Lower lobe of right lung (tissue), 2 donors: ENCODE measurements at places on chromosomes 3 and 15.

DNA sequence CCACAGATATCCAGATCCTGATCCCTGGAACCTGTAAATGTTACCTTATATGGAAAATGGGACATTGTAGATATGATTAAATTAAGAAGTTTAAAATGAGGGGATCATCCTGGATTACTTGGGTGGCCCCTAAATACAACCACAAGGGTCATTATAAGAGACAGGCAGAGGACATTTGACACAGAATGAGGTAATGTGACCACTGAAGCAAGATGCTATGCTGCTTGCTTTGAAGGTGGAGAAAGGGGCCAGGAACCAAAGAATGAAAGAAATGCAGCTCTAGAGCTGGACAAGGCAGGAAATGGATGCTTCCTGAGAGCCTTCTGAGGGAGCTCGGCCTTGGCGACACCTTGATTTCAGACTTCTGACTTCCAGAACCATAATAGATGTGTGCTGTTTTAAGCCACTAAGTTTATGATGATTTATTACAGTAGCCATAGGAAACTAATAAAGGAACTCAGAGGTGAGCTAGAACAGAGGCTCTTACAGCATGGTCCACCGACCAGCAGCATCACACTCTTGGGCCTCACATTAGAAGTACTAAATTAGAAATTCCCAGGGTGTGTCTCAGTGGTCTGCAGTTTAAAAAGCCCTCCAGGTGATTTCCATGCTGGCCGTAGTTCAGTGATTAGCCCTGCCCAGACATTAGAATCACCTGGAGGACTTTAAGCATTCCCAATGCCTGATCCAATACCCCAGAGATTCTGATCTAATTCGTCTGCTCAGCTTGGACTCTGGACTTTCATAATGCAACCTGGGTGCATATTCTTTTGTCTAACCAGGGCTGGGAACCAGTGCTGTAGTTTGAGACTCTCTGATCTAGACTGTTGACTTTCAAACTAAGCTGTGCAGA lies 7.5 kb downstream of the COLQ start:
- no peak overlapping the region for H3K4me3 ChIP-seq
- no peak for DNase-seq
- peaks cover 13% of the 10 kb centered on the region for H3K4me1 ChIP-seq
- H3K27ac ChIP-seq, result no peak overlapping the region
- no peaks in the 10 kb centered on the region for H3K27me3 ChIP-seq
- no peaks in the 10 kb centered on the region for H3K36me3 ChIP-seq

DNA sequence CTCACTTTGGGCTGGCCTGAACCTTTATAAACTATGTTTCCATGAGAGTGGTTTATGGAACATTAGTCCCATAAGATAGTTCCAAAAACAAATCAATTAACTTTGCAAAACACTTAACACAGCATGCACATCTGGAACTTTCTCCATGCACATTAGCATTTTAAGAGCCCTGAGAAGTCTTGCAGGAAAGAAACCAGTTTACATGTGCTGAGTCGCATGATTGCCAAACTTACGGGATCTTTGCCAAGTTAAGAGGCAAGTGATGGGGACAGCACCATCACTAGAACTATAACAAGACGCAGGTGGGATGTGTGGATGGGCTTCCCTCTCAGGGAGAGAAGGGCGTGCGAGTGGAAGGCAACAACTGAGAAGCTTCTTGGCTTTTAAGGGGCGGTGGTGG lies 20.7 kb downstream of the ADAMTS9 start:
- no peak for DNase-seq
- no peaks in the 10 kb centered on the region for H3K36me3 ChIP-seq
- no peaks in the 10 kb centered on the region for H3K27me3 ChIP-seq
- no peak overlapping the region for H3K4me3 ChIP-seq

- H3K4me3 ChIP-seq, result peak overlapping the region; percentile 72
- no peaks in the 10 kb centered on the region for H3K27me3 ChIP-seq
- peaks cover 6% of the 10 kb centered on the region for H3K4me1 ChIP-seq
- H3K27ac ChIP-seq, result peak overlapping the region; percentile 92
- no peaks in the 10 kb centered on the region for H3K36me3 ChIP-seq
Measured at GRCh38 chr3:107430996-107431245, 53.7 kb downstream of the CCDC54 start.

GRCh38 chr3:52428151-52429005 lies 16.5 kb downstream of the SEMA3G start:
- H3K27me3 ChIP-seq, result no peaks in the 10 kb centered on the region
- H3K27ac ChIP-seq, result peak overlapping the region; percentile 46
- no peaks in the 10 kb centered on the region for H3K36me3 ChIP-seq
- DNase-seq, result no peak
- H3K4me3 ChIP-seq, result no peak overlapping the region

GRCh38 chr15:78666010-78666409 lies 25.0 kb upstream of the CHRNB4 start:
- no peak for DNase-seq
- no peaks in the 10 kb centered on the region for H3K27me3 ChIP-seq
- no peaks in the 10 kb centered on the region for H3K4me1 ChIP-seq
- no peak overlapping the region for H3K27ac ChIP-seq
- H3K4me3 ChIP-seq, result no peak overlapping the region
- no peaks in the 10 kb centered on the region for H3K36me3 ChIP-seq

DNA sequence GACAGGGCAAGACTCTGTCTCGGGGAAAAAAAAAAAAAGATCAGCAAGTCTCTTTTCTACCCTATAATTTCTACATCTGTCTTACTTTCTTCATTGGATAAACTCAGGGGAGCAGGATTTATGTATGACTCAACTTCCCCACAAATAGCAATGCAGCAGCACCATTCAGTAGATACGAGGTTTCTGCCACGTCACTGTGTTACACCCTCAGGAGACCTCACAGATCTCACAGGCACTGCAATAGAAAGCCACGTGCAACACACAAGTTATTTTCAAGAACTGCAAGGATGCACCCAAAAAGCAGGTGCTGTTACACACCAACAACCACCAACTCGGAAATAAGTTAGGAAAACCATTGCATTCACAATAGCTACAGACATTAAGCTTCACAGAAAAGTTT lies 30.2 kb downstream of the TSPAN3 start:
- H3K4me1 ChIP-seq, result peaks cover 4% of the 10 kb centered on the region
- no peaks in the 10 kb centered on the region for H3K27me3 ChIP-seq
- no peak for DNase-seq
- H3K36me3 ChIP-seq, result peaks cover 53% of the 10 kb centered on the region
- no peak overlapping the region for H3K27ac ChIP-seq

- peaks cover 16% of the 10 kb centered on the region for H3K4me1 ChIP-seq
- no peak overlapping the region for H3K27ac ChIP-seq
- H3K36me3 ChIP-seq, result peaks cover 3% of the 10 kb centered on the region
- DNase-seq, result no peak
Measured at GRCh38 chr3:182810574-182811268, 17.4 kb downstream of the ATP11B start.

DNA sequence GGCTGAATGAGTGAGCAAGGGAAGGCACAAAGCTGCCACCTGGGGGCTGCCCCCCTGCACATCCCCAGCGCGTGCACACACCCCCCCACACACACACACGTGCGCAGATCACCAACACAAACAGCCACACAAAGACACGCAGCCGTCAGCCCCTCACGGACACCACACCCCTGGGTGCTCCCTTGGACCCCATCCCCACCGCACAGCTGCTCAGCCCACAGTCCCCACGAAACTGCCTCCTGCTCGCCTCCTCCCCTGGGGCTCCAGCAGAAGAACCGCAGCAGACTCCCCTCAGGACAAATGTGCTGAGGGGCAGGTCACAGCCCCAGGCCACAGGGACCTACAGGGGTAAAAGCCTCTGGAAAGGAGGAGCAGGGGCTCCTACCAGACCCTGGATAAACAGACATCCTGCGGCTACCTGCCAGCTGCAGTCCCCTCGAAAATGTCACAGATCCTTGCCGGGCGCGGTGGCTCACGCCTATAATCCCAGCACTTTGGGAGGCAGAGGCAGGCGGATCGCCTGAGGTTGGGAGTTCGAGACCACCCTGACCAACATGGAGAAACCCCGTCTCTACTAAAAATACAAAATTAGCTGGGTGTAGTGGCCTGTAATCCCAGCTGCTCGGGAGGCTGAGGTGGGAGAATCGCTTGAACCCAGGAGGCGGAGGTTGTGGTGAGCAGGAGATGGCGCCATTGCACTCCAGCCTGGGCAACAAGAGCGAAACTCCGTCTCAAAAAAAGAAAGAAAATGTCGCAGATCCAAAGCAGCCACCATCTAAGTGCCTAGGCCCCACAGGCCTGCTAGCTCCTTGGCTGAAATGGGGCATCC lies 6.5 kb downstream of the TWF2 start:
- H3K36me3 ChIP-seq, result peaks cover 72% of the 10 kb centered on the region
- H3K27ac ChIP-seq, result no peak overlapping the region
- DNase-seq, result peak; percentile 39
- H3K27me3 ChIP-seq, result no peaks in the 10 kb centered on the region
- H3K4me3 ChIP-seq, result no peak overlapping the region
- H3K4me1 ChIP-seq, result peaks cover 33% of the 10 kb centered on the region

GRCh38 chr3:3578718-3579117 lies 220.5 kb upstream of the LRRN1 start:
- no peak for DNase-seq
- no peak overlapping the region for H3K4me3 ChIP-seq
- no peaks in the 10 kb centered on the region for H3K27me3 ChIP-seq

GRCh38 chr15:39580485-39581241 lies at the start of gene THBS1:
TSS of gene THBS1 (plus strand) at chr15:39581079. CDS start at chr15:39581858, 779 bp downstream.
- peaks cover 46% of the 10 kb centered on the region for H3K4me1 ChIP-seq
- H3K27ac ChIP-seq, result peak within 1 kb of the TSS; percentile 94
- H3K4me3 ChIP-seq, result peak within 1 kb of the TSS; percentile 67
- peaks cover 36% of the 10 kb centered on the region for H3K36me3 ChIP-seq
- peak; percentile 92 for DNase-seq
- no peaks in the 10 kb centered on the region for H3K27me3 ChIP-seq

DNA sequence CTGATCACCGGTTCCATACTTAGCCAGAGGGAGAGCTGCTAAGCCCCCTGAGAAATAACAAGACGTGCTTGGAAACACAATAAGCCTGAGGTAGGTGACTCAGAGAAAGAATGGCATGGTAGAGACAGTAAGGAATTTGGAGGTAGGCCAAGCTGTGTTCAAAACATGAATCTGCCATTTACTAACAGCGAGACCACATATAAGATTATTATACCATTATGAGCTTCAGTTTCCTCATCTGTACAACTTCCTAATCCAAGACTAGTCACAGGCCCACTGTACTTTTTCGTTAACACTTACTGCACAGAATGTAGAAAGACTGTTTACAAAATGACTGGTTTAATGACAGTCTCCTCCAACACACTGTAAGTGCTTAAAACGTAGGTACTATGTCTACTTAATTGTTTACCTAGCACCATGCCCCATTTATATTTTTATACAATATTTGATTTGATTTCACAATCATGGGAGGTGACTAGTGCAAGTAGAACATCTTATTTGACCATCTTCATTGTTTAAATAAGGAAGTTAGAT lies 25.7 kb downstream of the ATOSA start:
- H3K27me3 ChIP-seq, result no peaks in the 10 kb centered on the region
- H3K4me3 ChIP-seq, result no peak overlapping the region
- peak overlapping the region; percentile 38 for H3K27ac ChIP-seq
- peaks cover 56% of the 10 kb centered on the region for H3K4me1 ChIP-seq
- H3K36me3 ChIP-seq, result peaks cover 29% of the 10 kb centered on the region

DNA sequence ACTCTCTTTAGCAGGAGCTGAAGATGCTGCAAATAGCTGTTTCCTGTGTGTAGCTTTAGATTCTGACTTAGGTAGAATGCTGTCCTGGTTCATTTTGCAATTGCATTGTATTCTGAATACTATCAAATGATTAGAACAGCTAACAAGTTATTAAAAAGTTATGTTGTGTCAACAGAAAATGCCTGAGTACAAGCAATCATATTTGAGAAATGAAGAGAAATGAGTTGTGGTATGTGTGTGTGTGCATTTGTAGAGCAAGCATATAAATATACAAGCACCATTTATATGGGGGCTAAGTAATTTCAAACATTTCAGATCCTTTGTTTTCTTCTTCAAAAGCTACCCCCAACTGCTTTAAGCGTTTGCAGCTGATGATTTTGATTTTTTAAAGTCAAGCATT lies 7.8 kb downstream of the ZIC1 start:
- DNase-seq, result no peak
- H3K4me1 ChIP-seq, result peaks cover 21% of the 10 kb centered on the region
- no peak overlapping the region for H3K27ac ChIP-seq
- no peak overlapping the region for H3K4me3 ChIP-seq
- peaks cover 98% of the 10 kb centered on the region for H3K27me3 ChIP-seq
- H3K36me3 ChIP-seq, result no peaks in the 10 kb centered on the region

DNA sequence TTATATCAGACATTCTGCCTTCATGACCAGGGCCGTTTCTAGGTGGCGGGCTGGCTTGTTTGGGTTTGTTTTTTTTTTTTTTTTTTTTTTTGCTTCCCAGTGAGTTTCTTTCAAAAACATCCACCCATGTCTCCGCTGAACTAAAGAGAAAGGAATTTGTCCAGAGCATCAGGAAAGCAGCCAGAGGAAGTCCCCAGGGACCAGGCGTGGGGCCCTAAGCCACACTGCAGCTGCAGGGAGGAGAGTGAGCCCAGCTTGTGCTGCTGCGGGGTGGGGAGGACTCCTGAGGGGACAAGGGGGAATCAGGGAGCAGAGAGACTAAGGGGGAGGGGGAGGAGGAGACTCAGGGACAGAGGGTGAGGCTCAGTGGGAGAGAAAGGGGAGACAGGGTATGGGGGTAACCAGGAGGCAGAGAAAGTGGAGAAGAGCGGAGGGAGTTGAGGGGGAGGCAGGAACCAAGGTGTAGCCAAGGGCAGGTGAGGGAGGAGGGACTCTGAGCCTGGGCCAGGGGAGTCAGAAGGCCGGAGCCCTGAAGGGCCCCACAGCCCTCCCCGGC lies 49.5 kb downstream of the CYP11A1 start:
- H3K36me3 ChIP-seq, result no peaks in the 10 kb centered on the region
- no peak for DNase-seq
- H3K27ac ChIP-seq, result no peak overlapping the region
- H3K4me3 ChIP-seq, result no peak overlapping the region

GRCh38 chr3:2468816-2469215 lies 370.1 kb downstream of the CNTN4 start:
- no peaks in the 10 kb centered on the region for H3K4me1 ChIP-seq
- no peak overlapping the region for H3K4me3 ChIP-seq
- H3K27ac ChIP-seq, result no peak overlapping the region
- no peaks in the 10 kb centered on the region for H3K36me3 ChIP-seq
- no peaks in the 10 kb centered on the region for H3K27me3 ChIP-seq

DNA sequence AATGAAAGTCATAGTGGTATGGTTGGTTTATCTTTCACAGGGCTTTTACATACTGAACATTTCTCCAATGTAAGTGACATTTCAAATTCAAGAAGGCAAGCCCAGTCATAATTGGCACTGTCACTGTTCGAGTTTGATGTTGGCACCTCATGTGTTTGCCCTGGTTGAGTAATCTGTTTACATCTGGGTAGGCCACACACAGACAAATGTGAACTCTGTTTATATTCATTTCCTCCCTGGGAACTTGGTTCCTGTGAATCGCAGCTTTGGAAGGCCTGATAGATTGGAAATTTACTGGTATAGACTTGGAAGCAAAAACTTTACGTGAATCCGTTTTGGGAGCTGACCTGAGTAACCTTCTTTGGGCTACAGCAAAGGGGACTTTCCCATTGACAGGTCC lies 395.2 kb upstream of the AZI2 start:
- no peaks in the 10 kb centered on the region for H3K36me3 ChIP-seq
- peaks cover 14% of the 10 kb centered on the region for H3K4me1 ChIP-seq
- no peak overlapping the region for H3K4me3 ChIP-seq
- no peak for DNase-seq
- no peak overlapping the region for H3K27ac ChIP-seq
- H3K27me3 ChIP-seq, result no peaks in the 10 kb centered on the region
